ENCODE measurements at places on chromosomes 5 and 9.
A peak's percentile ranks its signal among the peaks of the same experiment; 100 is the strongest.

DNA sequence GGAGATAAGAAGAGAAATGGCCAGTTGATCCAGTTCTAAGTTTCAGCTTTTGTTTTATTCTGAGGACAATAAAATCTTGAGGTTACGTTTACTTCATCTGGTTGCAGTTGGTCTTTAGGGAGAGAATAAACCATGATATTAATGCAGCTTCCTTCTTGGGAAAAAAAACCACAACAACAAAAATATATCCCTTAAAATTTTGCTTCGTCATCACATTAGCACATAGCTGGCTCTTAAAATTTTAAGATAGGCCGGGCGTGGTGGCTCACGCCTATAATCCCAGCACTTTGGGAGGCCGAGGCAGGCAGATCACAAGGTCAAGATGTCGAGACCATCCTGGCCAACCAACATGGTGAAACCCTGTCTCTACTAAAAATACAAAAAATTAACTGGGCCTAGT lies 86.4 kb downstream of the EQTN start:
- DNase-seq = no peak

GRCh38 chr9:76730801-76731200 lies 33.4 kb upstream of the PCA3 start:
- no peak for DNase-seq

GRCh38 chr9:71796100-71796767 lies 27.9 kb upstream of the CEMIP2 start:
- DNase-seq = no peak

GRCh38 chr5:139676406-139676805 lies 28.3 kb downstream of the CXXC5 start:
- no peak for DNase-seq

DNA sequence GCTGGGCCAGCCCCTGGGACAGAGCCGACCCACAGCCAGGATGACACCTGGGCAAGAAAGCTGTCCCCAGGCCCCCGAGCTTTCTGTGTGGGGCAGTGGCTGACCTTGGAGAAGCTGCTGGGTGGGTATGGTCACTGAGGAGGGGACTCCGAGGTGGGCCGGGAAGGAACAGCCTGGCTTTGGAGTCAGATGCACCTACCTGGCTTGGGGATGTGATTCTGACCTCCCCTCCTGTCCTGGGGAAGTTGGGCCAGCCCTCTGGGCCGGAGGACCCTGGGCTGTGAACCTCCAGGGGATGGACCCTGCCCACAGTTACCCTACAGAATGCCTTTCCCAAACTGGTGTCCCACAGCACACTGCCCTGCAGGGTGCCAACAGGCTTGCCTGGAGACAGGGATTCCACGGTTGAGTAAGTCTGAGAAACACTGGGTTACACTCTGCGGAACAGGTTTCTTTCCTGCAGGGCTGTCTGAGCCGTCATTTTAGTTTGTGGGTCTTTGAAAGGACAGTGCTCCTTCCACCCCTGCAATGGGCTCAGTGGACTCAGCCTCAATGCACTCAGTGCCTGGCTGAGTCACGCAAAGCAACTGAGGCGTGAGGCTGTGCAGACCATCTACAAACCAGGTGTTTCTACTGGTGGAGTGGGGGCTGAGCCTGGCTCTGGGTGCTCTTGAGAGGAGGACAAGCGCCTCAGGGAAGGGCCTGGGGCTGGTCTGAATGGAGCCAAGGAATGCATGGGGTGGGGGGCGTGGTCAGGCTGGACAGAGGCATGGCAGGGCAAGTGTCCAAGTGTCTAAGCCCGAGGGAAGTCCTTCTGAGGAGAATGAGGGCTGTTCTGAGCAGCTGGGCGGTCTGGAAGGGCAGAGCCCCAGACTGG lies 41.3 kb upstream of the PHYKPL start:
- no peak for DNase-seq

DNA sequence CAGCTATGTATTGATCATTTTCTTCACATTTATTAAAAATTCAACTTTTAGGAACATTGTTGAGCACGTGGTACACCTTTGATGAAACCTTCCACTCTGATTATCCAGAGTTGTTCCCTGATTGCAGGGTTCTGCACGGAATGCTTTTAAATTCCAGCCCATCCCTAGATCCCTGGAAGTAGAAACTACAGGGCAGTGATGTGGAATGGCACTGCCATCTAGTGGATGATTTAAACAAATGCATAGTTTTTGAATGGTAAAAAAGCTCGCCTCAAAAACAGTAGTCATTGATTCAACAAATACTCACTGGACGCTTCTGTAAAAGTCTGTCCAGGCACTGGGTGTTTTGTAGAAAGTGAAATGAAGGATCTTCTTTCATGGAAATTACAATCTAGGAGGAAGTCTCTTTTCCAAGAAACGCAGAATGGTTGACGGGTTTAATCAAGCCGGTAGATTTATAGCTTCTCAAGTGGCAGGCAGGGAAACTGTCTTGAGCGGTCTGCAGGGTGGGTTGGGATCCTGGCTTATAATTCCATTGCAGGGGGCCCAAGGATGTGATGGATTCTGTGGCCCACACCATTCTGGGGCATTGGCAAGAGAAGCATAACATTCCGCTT lies 118.4 kb downstream of the ARHGAP26 start:
- DNase-seq = no peak

DNA sequence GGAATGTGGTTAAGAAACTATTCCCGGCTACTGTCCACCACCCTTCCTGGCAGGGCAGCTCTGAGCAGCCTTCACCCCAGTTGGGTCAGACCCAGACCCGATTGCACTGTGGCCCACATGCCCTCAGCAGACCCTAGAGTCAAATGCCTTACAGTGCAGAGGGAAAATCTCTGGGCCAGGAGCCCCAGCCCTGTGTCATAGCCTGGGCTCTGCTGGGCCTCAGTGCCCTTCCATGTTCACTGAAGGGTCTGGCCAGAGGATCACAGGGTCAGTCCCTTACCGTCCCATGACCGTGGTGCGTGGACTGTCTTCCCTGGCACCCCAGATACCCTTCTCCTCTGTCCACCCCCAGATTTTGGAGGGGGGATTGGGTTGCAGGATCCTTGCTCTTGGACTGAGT lies 73.5 kb upstream of the COL5A1 start:
- DNase-seq = no peak

- DNase-seq = no peak
These were observed 55.6 kb downstream of the RXRA start for GRCh38 chr9:134381671-134382516.

DNA sequence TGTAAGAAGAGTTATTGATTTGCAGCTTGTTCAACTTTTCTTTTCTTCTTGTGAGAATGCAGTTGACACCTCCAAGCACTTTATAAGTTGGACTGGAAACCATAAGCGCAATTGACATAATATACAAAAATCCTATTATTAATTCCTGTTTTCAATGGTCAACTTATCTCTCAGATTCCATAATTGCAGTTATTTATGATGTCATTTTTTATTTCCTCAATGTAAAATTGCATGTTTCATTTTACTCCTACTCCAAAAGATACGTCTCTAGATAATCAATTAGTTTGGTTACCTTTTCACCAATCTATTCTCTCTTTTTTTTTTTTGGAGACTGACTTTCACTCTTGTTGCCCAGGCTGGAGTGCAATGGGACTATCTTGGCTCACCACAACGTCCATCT lies 1416.1 kb upstream of the CDH6 start:
- no peak for DNase-seq

DNA sequence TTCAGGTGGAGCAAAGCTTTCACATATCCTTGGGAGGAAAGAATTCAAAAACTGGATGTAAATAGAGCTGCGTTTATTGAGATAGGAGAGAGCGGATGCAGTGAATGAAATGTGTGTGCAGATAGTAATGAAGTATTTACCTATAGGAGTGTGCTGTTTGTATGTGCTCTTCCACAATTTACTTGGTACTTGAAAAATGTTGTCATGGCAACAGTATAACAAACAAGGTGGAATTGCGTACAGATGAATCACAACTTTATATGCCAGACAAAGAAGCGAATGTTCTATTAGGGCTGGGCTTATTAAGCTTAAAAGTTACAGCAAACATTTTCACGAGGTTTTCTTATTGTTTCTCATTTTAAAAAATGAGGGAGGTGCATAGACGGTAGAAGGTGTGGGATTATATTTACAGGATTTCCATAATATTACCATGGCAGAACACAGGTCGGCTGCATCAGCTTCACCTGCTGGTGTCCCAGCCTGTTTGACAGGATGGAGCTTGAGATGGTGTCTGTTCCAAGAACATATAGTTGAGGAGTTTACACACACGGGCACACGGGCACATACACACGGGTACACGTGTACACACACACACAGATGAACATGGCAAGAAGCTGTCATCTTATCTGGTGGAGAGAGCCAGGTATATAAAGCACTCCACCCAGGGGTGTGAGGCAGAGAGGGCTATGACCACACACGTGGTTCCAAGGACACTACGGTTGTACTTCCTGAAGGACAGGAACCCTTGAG lies 155.7 kb downstream of the RMI1 start:
- no peak for DNase-seq

DNA sequence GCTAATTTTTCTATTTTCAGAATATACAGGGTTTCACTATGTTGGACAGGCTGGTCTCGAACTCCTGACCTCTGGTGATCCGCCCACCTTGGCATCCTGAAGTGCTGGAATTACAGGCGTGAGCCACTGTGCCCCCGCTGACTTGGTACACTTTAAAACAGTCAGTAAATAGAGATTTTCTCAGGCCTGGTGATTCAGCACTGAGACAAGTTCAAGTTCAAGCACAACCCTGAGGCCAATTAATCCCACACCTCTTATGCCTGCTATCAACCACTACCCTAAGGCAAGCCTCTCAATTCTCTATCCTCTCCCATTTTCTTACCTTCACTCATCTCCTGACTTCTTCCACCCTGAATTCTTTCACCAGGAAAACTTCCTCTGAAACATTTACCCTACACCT lies 18.9 kb downstream of the MUSK start:
- DNase-seq = no peak

DNA sequence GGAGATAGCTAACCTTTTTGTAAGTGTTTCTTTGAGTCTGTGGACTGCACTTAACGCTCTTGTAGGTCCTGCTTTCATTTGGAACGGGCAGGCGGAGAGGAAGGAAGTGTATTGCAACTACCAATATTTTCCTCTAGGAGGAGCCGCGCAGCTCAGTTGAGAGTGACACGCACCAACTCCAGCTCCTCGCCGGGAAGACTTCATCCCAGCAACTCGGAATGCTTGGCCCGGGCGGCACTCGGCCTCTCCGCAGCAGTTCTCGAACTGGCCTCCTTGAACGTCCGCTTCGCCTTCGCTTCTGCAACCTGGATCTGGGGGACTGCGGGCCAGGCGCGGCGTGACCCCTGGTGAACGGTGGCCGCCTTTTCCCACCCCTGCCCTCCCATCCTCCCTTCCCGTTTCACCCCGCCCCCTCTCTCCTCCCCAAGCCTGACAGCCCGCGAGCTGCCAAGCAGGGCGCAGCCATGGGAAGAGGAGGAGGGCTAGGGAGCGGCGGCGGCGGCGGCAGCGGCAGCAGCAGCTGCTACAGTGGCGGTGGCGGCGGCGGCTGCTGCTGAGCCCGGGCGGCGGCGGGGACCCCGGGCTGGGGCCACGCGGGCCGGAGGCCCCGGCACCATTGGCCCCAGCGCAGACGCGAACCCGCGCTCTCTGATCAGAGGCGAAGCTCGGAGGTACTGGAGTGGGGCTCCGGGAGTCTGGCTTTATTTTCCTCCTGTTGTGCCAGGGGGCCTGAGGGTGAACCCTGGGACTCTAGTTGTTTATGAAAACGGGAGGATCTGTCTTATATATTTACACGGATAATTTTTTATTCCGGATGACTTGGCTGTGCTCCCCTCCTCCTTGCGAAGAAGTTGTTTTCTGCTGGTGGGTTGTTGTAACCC lies at the start of gene GHR:
Gene GHR (plus strand): TSS at position 155 of the 881 bp plus-strand sequence. CDS start 142,436 bp downstream, outside the sequence.
- peak; percentile 80 for DNase-seq

- no peak for DNase-seq
These were observed 170.5 kb downstream of the COL23A1 start for GRCh38 chr5:178419651-178420050.

DNA sequence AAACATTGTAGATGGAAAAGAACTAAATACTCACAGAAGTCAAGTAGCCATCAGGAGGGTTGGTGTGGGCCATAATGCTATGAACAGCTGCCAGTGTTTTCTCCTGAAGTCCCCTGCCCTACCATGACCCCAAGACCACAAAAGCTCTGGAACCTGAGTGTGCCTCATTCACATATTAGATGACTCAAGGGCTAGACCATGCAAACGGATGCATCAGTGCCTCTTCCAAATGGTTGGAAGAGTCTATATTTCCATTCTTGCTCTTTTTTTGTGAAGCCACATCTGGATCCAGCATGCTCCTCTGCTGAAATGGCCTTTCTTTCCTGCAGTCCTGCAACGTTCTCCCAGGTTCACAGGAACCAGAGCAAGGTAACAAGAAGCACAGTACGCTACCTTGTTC lies 136.6 kb upstream of the EPB41L4A start:
- peak; percentile 33 for DNase-seq

DNA sequence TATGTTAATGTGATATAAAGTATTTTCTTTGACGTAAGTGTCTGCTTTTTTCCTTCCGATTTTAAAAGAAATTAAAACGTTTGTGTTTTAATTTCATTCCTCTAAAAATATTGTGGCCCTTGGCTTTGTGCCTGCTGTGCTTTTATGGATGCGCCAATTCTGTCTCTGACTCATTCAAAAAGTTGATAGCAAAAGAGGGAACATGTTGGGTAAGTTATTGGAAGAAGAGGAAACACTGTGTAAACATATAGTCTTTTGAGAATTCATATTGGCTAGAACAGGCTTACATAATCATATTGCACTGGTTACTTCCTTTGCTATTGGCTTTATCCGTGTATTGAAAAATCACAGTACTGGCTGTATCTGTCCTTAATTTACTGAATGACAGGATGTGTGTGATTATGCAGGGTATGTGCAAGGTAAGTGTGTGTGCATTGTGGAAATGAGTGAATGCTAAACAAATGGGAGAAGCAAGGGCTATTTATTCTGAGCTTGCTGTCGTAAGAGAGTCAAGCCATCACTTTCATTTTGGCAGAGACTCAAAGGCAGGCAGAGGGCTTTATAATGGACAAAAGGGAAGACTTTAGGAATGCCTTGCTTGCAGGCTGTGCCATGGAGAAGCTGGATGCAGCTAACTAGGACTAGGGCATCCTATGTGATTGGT lies 67.8 kb downstream of the SGCD start:
- DNase-seq = no peak

- peak; percentile 13 for DNase-seq
These were observed 25.9 kb upstream of the AP3B1 start for GRCh38 chr5:78320401-78320800.

DNA sequence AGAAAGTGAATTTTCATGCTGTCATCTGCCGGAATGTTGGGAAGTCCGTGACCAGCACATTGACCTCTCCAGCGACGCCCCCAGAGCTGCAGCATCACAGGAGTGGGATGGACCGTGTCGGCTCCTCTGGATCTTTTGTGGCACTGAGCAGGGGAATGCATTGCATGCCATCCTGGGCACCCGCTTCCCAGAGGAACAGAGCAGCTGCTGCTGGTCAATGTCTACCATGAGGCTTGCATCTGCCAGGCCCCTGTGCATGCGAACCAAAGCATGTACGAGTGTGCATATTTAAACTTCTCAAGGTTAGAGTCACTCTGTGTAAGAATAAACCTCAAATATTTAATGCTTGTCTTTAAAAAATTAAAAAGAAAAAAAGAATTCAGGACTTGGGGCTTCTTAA lies 414.8 kb downstream of the GADD45G start:
- DNase-seq = no peak

GRCh38 chr9:78015241-78015640 lies 16.4 kb downstream of the GNAQ start:
- no peak for DNase-seq

All from HS-5 (cell line).